Dorsolateral prefrontal cortex (tissue), 122 donors: ENCODE measurements at places on chromosomes 1 and 21. TPM values are rescaled to one million over a fixed set of nuclear protein-coding genes. Genes with fewer than 3 reads are reported as not detected.

DNA sequence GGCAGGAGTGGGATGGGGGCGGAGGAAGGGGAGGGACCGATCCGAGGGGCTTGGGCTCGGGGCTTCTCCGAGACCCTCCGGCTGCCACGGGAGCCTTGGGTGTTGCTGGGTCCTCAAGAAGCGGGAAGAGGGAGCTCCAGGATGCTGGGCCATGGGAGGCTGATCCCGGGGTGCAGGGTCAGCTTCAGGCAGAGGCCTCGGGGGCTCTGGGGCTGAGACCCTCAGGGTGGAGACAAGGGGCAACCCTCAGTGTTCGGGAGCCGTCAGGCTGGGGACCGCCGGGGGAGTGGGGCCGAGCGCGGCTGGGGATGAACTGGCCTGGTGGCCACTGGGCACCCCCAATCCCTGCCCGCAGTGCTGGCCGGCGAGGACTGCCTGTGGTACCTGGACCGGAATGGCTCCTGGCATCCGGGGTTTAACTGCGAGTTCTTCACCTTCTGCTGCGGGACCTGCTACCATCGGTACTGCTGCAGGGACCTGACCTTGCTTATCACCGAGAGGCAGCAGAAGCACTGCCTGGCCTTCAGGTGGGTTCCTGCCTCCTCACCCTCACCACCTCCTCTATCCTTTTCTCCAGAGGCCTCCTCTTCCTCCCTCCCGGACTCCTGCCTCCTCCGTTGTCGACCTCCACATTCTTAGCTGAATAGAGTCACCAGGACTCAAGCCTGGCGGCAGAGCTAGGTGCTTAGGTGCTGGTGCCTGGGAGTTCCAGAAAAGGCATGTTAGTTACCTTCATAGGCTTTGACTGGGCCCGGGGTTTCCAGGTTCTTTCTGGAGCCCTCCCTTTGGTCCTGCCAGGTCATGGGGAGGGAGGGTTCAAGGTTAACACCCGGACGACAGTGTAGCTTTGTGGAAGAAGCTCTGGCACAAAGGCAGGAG, 631 bp downstream of the SHISA4 start:
- peak; percentile 58 for DNase-seq

DNA sequence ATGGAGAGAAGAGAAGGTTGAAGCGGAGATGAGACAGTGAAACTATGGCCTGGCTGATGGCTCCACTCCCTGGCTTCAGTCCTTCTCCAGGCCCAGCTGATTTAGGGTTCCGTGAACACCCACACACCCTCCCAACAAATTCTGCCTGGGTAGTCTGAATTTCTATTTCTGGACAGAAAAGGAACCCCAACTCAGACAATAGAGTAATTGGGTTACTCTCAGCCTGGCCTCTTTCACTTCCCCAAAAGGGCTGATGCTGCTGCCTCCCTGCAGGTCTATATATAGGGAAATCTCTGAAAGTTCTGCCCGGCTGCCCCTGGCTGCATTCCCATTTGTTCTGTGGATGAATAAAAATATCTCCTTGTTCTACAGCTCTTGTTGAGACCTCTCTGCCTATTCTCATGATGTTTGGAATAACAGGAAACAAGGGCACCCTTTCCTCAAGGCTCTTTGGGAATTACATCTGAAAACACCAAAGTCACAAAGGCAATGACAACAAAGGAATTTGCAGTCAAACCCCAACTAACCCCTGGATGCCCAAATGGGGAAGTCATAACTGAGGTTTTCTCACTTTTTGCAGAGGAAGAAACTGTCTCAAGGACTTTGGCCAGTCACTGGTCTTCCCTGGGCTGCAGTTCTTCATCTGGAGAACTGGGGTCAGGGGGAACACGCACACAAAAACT, 11.4 kb upstream of the ZSCAN20 start:
- no peak for DNase-seq

DNA sequence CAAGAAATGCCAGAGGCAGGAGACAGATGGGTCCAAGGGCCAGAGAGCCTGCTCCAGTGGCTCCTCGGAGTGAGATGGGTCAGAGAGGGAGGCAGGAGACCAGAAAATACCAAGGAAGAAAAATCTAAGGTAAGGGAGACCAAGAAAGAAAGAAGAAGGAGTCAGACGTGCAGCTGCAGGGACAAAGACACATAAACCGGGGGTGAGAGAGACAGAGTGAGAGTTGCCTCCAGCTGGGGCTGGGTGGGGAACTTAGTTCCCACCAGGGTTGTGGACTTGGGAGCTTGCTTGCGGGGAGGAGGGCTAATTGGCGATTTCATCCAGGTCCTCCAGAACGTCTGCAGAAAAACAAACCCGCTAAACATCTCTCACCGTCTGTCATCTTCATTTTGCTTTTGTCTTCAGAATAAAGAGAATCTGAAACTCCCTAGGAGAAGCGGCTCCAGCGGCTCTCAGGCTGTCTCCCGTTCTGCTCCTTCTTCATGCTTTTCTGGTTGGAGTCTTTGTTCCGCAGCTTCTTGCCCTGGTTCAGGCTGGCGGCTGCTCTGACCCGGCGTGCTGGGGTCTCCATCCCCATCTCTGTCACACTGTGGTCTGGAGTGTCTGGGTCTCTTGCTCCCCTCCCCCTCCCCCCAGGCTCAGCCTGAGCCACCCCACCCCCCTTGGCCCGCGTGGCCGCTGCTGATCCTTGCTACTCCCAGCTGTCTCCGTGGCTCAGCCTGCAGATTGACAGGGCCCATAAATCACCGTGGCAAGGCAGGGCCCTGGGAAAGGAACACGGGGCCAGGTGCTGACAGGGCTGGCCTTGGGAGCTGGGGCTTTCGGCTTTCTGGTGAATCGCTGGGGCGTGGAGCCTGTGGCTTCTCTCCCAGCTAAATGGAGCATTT, 66.6 kb downstream of the UBIAD1 start:
- no peak for DNase-seq

DNA sequence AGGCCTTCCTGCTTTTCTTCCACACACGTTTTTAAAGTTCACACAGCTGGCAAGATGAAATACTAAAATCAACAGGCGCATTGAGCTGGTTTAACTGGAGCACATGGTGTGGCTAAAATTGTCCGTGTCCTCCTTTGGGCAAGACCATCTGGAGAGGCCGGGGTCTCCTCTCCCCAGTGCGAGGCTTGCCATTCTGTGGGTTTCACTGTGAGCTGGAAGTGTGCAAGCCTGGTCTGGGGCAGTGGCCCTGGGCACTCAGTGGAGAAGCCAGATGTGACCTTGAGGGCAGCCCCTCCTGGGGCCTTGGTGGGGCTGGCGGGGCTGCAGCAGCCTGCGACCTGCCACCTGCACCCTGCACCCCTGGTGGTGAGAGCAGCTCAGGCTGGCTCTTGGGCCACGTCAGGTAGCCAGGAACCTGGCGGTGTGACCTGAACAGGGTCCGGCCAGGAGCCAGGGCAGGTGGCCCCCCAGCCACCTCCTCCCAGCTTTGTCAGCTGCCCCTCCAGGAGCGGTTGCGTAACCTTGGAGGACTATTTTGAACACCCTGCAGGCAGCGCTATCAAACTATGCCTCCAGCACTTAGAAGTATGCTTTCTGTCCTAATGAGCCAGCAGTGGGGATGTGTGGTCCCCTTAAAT, 52.4 kb downstream of the SLC37A1 start:
- no peak for DNase-seq

DNA sequence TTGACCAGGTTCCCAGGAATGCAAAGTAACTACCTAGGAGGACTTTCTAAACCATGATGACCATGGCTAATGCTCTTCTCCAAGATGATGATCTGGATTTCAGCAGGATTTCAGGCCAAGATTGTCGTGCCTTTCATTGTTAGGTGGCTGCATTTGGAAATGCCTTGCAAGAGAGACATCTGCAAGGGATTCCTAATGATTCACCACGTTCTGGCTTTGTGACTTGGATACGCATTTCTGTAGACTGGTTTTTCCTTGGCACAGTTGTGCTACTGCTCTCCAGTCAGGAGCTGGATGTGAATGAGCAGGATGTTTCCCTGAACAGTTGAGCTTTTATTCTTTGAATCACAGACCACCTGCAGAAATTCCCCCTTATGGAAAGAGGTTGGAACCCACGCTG, 212.4 kb downstream of the BACH1 start:
- no peak for DNase-seq

Gene LCE3D
- not detected for total RNA-seq

Gene KRTAP12-2
- not detected for total RNA-seq

Gene GJB5
- 2.4 TPM for total RNA-seq
